Dermis microvascular lymphatic vessel endothelial cell (primary cell): ENCODE measurements at places on chromosomes 6 and 20.

DNA sequence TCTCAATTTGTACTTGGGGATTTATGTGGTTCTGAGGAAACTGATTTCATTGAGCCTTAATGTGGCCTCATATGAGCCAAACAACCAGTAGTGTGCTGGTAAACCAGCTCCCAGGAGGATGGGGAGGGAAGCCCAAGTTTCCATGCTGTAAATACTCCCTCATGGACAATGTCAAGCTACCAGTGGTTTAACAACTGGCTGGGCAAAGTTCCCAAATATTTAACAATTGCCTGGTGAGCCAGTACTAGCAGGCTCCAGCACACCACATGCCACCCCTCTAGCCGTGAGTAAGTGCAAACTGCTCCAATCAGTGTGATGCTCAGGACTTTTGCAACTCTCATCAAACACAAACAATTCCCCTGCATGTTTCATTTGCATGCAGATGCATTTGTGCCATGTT lies 19.2 kb upstream of the CDKN1A start:
- no peak for DNase-seq

GRCh38 chr6:89612121-89612520 lies 26.4 kb downstream of the LYRM2 start:
- DNase-seq = no peak

DNA sequence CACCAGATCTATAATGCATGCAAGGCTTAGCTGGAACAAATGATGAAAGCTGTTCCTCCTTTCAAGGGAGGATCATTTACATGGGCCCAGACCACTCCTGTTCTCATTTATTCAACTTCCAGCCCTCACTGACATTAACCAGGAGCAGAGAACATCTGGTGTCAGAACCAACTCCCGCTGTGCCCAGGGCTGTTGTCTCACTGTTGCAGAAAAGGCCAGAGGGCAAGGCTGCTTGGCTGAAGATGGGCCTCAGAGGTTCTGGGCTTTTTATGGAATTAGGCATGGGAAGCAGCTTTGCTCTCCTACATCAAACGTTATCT lies 164.2 kb downstream of the GMPR start:
- no peak for DNase-seq

GRCh38 chr6:65295812-65296211 lies 411.2 kb downstream of the EYS start:
- DNase-seq = no peak

DNA sequence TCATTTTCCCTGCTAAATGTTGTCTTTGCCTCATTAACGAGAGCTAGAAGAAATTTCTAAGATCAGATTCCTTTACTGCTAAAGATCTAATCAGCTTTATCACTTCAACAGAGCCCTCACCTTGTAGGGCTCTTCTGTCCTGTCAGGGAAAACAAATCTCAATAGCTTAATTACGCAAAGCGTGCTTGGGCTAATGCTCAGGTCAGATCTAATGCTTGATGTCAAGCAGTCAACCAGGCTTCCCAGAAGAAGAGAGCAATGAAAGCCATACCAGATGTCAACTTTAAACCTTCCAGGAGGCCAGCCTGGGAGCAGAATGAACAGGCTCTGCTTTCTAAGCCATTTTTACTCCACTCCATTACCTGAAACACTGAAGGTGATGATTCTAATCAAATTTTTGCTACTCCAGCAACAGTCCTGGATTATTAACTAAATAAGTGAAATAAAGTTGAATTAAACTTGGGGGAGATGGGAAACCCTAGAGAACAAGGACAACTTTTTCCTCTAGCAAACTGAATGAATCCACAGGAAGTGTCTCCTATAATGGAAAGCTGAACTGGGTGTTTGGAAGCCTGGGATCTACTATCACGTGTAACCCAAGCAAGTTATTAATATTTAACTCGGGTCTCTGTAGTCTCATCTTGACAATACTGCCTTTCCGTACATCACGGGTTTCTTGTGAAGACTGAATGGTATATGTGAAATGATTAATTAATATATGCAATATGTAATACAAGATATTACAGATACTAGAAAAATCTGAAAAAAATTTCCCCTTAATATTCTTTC lies 273.7 kb downstream of the PTPRK start:
- DNase-seq = no peak

- peak; percentile 90 for DNase-seq
These were observed at the start of gene PROCR for GRCh38 chr20:35171753-35172433. TSS of gene PROCR (plus strand) at chr20:35172072. CDS start at chr20:35172155, 83 bp downstream.
